K562 (cell line): ENCODE measurements at places on chromosomes 7 and 10.
A peak's percentile ranks its signal among the peaks of the same experiment; 100 is the strongest.

GRCh38 chr10:118332236-118332635 is 9.9 kb downstream of the FAM204A start:
- peak; percentile 35 for DNase-seq

GRCh38 chr10:121615836-121616235 is 17.6 kb upstream of the FGFR2 start:
- no peak for DNase-seq

DNA sequence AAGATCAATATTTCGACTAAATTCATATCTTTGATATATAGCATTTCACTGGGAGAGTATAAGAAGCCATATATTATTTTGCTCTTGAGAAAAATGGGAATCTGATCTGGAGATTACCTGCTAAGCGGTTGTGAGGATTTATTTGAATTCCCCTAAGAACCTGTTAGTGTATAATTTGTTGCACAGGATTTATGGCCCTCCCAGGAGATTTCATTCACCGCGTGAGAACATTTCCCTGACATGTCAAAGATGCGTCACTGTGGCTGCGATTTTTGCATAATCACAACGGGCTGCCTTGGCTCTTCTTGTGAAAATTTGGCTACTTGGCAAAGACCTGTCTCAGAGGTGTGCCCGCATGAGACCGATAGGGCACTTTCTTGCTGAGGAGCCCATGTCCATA is 184.7 kb upstream of the PFKP start:
- DNase-seq = no peak

- DNase-seq = no peak
Measured at GRCh38 chr7:74002474-74003017, 25.4 kb upstream of the ELN start.

DNA sequence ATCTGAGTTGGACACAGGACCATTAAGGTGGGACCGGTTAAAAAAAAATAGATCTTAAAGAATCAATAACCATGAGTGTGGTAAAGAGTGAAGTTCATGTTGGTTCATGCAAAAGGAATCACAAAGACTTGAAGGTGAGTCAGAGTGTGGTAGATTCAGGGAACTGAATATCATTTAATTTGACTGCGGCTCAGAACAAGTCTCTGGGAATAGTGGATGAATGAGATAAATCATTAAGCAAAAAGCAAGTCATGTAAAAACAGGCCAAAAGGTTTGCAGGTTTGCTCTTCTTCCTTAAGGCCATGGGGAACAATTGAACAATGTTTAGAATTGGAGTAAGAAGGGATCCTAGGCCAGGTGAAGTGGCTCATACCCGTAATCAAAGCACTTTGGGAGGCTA is 385.8 kb downstream of the ETV1 start:
- DNase-seq = no peak

GRCh38 chr7:86914551-86914950 is 144.9 kb downstream of the ELAPOR2 start:
- peak; percentile 35 for DNase-seq

- no peak for DNase-seq
Measured at GRCh38 chr10:107913317-107914294, 749.1 kb upstream of the SORCS1 start.

DNA sequence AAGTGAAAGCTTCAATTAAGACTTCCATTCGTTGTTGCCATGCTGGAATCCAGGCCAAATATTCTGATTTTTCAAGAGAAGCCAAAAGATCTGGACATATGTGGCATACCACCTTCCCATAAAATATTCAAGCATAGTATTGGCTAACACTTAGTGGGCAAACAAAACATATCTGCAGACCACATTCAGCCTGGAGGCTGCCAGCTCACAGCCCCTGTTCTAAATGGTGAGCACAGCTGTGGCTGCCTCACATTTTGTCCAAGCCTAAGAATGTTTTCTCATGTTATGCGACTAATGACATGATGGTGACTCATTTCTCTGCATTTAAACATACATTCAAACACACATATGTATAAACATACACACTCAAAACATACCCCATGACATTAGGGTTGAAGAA is 10.6 kb upstream of the CALU start:
- DNase-seq = no peak

DNA sequence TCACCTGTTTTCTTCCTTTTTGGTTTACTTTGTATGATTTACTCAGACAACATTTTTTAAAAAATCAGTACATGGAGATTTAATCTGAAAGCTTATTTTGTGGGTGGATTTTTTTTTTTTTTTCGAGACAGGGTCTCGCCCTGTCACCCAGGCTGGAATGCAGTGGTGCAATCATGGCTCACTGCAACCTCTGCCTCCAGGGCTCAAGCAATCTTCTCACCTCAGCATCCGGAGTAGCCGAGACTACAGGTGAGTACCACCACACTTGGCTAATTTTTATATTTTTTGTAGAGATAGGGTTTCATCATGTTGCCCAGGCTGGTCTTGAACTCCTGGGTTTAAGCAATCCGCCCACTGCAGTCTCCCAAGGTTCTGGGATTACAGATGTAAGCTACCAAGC is 2.5 kb downstream of the GSTO1 start:
- DNase-seq = no peak

DNA sequence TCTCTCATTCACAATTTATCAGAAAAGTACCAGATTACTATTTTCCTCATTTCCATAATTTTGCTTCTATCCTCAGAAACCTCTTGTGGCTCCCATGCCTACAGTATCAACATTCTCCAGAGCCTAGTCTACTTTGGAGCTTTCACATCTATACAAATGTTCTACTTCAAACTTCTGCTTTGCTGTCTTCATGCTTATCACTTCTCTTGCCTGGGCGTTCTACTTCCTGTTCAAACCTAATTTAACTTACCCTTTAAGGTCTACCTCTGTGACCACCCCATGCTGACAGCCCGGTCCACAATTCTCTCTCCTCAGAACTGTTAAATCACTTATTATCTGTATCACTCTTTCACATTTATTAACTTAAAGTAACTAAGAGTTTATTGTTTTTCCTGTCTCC is 6.1 kb upstream of the PTPN12 start:
- DNase-seq = no peak

DNA sequence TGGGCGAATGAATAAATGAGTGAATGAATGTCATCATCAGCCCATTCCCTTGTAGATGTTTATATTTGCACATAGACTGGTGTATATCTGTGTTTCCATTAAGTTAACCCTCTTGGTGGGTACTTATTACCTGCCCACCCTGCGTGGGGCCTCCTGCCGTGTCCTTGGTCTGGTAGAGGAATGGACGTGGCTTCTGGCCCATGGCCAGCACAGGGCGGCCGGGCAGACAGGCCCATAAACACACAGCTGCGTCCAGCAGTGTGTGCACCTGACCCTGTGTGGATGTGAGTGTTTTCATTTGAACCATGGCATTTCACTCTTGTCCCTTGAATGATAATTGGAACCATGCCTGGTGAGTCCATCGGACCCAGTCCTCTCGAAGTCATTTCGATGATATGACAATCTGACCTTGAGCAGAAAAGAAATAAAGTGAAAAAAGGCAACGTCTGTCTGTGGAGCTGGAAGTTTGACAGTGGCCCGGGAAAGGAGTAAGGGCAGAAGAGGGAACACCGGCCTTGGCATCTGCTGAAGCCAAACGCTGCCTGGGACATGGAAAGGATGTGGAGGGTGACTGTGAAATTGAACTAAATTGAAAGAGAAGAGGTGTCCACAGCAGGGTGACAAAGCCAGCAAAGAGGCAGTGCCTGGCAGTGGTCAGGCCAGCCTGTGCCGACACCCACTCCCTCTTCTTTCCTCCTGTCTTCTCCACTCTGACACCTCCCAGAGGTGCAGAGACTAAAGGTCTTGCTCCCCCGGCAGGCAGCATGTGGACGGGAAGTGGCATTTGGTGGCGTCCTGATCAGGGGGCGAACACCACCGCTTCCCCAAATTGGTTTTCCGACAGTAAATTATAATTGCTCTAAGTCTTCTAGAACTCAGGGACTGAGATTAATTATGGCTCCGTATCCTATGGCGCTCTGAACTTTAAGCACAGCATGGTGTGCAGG is 199.0 kb upstream of the ZMIZ1 start:
- no peak for DNase-seq

- peak; percentile 42 for DNase-seq
Measured at GRCh38 chr10:61901829-61902444, 438 bp downstream of the ARID5B start.

GRCh38 chr10:31413325-31413724 is 94.3 kb downstream of the ZEB1 start:
- DNase-seq = no peak

- DNase-seq = no peak
Measured at GRCh38 chr10:26213157-26213800, 3.3 kb upstream of the GAD2 start.

- no peak for DNase-seq
Measured at GRCh38 chr10:96890172-96890513, 58.0 kb downstream of the LCOR start.

DNA sequence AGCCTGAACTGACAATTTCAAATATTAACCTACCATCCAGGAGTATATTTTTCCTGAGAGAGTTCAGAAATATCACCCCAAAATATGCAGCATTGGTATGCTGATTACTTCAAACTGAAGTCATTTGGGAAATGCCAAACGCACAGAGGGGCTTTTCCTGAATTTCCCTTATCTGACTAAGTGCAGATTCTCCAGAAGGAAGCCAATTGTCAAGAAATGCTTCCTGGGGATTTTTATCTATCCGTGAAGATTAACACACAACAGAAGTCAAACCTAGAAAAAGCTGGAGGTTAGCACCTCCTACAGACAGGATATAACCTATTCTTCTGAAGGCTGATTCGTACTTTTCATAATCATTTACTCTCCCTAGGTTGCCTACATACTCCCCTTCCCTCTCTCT is 91.0 kb downstream of the AKR1D1 start:
- DNase-seq = no peak

DNA sequence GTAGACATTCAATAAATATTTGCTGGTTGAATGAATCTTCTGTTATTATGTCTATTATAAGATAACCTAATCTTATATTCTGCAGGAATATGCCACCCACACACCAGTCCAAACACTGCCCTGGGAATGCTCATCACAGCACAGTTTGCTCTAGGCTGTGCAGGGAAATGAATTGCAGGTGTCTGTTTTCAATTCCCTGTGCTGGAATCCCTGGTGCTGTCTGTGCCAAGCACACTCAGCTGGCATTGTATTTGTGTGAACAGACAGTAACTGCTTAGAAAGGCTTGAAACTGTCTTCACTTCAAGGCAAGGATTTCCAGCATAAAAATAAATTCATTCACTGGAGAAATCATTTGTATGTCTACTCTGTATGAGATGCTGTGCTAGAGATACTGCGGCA is 20.2 kb downstream of the ATOH7 start:
- no peak for DNase-seq

DNA sequence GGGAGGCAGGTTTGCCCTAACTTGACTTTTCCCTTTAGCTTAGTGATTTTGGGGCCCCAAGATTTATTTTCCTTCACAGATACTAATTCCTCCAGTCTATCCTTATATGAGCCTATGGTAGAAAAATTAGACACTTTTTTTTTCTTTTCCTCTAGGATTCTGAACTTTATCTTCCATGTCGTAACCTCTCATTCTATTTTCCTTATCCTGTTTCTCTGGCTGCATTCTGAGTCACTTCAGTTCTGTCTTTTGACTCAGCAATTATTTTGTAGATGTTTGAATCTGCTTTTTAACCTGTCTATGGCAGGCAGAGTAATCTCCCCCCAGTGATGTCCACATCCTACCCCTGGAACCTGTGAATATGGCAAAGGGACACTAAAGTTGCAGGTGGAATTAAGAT is 7.1 kb upstream of the NOD1 start:
- DNase-seq = no peak

GRCh38 chr7:96417784-96418183 is 95.9 kb upstream of the SLC25A13 start:
- no peak for DNase-seq

GRCh38 chr7:147432079-147432478 is 1158.5 kb upstream of the C7orf33 start:
- no peak for DNase-seq

DNA sequence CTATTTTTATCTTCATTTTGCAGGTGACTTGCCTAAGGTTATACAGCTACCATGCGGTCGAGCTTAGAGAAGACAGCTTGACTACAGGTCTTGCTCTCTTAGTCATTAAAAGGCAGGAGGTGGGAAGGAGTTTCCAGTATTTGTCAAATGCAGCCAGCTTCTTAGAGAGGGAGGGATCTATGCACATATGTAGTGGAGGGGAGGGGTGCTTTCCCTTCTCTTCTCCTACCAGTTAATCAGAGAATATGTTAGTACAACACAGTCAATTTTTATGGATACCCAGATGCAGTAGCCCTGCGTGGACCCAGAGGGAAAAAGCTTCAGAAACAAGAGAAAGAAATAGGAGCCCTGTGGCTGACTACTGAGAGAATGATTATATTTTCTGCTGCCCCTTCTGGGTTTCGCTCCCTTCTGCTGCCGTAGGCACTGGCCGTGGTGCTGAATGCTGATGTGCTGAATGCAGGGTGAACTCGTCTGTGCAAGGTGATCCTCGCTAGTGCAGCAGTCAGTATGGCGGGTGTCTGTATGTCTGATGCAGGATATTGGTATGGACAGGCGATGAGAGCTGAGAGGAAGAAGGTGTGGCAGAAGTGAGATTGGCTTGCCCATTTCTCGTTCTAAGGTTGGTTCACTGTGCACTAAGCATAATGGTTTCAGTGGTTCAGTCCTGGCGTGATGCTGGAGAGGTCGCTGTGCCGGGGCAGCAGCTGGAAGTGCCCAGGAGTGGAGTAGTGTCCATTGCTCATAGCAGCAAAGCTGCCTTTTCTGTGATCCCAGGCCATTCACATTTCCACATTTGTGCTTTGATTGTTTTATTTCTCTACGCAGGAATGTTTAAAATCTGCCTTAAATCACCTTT is 189.2 kb upstream of the PODXL start:
- no peak for DNase-seq

DNA sequence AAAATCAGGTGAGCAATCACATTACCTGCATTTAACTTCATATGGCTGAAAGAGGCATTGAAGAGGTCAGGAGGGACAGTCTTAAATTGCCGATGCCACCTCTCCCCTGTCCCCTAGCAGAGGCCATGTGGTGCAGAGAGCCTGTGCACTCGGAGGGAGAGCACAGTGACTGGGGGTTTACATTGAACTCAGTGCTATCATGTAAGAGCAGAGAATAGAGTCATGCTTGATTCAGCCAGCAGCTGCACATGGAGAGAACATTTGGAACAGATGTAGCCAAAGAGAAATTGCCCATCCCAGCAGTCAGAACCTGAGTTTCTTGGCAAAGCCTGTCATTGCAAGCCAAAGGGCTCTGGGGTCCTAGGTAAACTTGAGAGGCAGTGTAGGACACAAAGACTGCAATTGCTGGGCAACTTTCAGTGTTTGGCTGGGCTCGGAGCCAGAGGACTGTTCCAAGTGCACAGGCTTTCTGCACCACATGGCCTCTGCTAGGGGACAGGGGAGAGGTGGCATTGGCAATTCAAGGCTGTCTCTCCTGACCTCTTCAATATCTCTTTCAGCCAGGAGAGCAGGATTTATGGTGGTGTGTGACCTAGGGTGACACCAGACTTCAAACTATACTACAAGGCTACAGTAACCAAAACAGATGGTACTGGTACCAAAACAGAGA is 267.1 kb downstream of the REEP3 start:
- no peak for DNase-seq
